ENCODE measurements at places on chromosomes 7 and 10.

DNA sequence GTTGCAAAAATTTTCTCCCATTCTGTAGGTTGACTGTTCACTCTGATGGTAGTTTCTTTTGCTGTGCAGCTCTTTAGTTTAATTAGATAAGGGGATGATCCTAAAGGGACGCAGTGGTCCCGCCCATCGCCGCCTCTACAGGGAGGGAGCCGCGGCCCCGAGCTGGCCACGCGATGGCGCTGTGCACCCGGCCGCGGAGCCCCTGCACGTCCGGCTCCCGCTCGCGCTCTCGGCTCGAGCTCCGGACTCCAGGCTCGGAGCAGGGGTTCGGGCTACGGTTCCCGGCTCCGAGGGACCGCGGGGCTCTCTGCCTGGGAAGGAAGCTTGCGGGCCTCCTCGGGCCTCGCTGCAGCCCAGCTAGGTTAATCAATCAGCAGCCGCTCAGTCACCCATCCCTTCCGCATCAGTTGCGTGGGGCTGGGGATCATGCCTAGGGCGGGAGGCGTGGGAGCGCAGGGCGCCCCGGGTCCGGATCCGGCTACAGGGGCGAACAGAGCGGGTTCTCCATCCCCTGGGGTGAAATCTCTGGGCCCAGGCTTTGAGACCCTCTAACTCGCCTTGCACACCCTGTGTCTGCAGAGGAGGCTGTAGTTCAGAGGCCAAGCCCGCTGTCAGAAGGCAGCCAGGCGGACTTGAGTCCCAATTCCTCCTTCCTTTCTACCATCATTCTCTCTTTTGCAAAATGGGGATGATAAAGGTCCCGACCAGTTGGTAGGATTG is 97.9 kb downstream of the WDR11 start:
- DNase-seq, result no peak

DNA sequence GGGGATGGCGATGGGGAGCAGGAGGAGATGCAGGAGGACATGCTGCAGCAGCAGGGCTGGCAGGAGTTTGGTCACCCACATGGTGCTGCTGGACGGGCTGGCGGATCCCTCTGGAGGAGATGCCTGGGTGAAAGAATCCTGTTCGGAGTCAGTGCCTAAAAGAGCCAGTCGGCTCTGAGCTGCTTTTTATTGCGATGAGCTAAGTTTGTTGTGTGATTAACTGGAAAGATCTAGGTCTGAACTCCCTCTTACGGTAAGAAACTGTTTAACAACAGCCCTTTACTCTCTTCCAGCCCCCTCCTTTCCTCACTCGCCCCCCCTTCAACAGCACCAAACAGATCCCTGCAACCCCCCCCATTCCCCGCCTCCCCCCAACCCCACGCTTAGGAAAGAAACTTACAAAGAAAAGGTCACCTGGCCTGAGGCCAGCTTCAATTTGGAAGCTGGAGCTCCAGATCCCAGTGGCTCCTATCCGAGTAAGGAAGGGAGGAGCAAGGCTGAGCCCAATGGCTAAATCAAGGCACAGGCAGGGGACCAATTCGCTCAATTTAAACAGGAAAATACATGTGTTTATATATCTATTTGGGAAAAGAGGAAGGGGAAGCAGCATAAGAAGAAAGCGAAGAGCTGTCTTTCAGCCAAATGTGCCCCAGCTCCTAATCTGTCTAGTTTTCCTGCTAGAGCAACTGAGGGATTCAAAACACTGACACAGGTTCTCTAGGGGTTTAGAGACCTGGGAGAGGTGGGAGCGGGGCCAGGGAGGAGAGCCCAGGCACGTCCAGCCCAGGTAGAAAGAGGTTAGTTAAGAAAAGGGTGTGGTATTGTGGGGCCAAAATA is at the start of gene HGF:
Gene HGF (minus strand): TSS at position 157 of the 837 bp plus-strand sequence. CDS start 76 bp downstream, at position 81.
- no peak for DNase-seq

- DNase-seq, result no peak
Measured at GRCh38 chr10:45502458-45502857, 128.4 kb downstream of the ALOX5 start.

- DNase-seq, result no peak
Measured at GRCh38 chr10:77318739-77319138, 318.9 kb downstream of the KCNMA1 start.

- no peak for DNase-seq
Measured at GRCh38 chr10:27297844-27298521, 57.4 kb upstream of the ACBD5 start.

Measured in NCI-H1930 (cell line).